ENCODE measurements at places on chromosomes 11 and 22. TPM values are rescaled to one million over a fixed set of nuclear protein-coding genes. Genes with fewer than 3 reads are reported as not detected.

OR2AT4 gene
- not detected for total RNA-seq

DNA sequence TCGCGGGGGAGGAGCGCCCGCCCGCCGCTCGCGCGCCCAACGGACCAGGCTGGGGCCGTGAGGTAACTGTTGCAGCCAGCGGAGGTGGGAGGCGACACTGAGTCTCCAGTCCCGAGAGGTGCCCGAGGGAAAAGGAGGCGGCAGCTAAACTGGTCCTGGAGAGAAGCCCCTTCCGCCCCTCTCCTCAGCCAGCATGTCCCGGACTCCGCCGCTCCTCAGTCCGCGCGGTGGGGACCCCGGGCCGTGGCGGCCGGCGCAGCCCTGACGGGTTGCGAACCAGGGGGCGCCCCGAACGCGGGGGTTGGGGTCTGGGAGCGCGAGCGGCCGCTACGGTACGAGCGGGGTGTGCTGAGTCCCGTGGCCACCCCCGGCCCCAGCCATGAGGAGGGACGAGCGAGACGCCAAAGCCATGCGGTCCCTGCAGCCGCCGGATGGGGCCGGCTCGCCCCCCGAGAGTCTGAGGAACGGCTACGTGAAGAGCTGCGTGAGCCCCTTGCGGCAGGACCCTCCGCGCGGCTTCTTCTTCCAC is at the start of gene PDE3B:
Gene PDE3B, plus strand, starts transcription at position 108 of the 529 bp plus-strand sequence. Its CDS starts 272 bp downstream, at position 380.
- peaks cover 21% of the 10 kb centered on the region for H3K4me1 ChIP-seq
- peak within 1 kb of the TSS; percentile 70 for H3K4me3 ChIP-seq
- no peak within 1 kb of the TSS for H3K27ac ChIP-seq
- peak; percentile 70 for DNase-seq
- no peaks in the 10 kb centered on the region for H3K36me3 ChIP-seq
- peaks cover 34% of the 10 kb centered on the region for H3K27me3 ChIP-seq

DNA sequence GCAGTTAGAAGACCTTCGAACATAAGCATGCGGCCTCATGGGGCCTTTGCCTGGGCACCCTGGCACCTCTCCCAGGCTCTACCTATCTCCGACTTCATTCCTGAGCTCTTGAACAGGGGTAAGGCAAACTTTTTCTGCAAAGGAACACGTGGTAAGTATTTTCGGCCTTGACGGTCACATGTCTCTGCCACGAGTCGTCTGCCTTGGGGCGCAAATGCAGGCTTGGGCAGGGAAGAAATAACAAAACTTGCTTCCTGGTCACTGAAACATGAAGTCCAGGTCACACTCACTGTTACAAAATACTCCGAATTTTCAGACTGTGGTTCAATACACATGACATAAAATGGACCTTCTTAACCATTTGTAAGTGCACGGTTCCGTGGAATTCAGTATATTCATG is 3.4 kb upstream of the ASCL2 start:
- H3K36me3 ChIP-seq = no peaks in the 10 kb centered on the region
- H3K27ac ChIP-seq = no peak overlapping the region
- H3K4me3 ChIP-seq = no peak overlapping the region
- H3K4me1 ChIP-seq = peaks cover 26% of the 10 kb centered on the region
- peaks cover 36% of the 10 kb centered on the region for H3K27me3 ChIP-seq

GRCh38 chr11:74398244-74399159 is at the start of gene PGM2L1:
TSS of gene PGM2L1 (minus strand) at chr11:74398433. CDS start at chr11:74398161, 272 bp downstream.
- H3K36me3 ChIP-seq = no peaks in the 10 kb centered on the region
- H3K27ac ChIP-seq = peak within 1 kb of the TSS; percentile 87
- DNase-seq = peak; percentile 95
- peak within 1 kb of the TSS; percentile 93 for H3K4me3 ChIP-seq

- H3K36me3 ChIP-seq = no peaks in the 10 kb centered on the region
- no peak overlapping the region for H3K4me3 ChIP-seq
- no peak for DNase-seq
These were observed 111.1 kb downstream of the MED15 start for GRCh38 chr22:20618488-20618887.

KLHL35 gene
- total RNA-seq = 0.97 TPM

DNA sequence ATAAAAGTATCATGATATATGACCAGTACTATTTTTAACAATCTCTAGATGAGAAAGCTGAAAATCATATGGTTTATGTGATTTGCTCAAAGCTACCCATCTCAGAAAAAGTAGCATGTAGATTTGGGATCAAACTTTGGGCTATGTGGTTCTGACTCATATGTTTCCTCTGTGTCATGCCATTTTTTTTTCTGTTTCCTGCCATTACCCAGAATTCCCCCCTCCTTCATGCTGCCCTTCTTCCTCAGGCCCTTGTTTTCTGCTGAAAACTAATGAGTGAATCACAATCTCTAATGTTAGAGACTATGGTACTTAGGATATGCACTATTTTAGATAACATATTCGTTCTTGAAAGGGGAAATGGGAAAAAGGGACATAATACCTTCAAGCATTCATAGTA is 80.7 kb downstream of the JRKL start:
- no peak overlapping the region for H3K27ac ChIP-seq
- no peak overlapping the region for H3K4me3 ChIP-seq
- H3K36me3 ChIP-seq = no peaks in the 10 kb centered on the region
- DNase-seq = no peak
- no peaks in the 10 kb centered on the region for H3K27me3 ChIP-seq

TRIM49 gene
- not detected for total RNA-seq

- H3K27ac ChIP-seq = no peak overlapping the region
- H3K4me3 ChIP-seq = no peak overlapping the region
- H3K27me3 ChIP-seq = no peaks in the 10 kb centered on the region
- peaks cover 16% of the 10 kb centered on the region for H3K4me1 ChIP-seq
- H3K36me3 ChIP-seq = no peaks in the 10 kb centered on the region
- no peak for DNase-seq
These were observed 63.0 kb downstream of the PTPRJ start for GRCh38 chr11:48043111-48043990.

- H3K4me1 ChIP-seq = peaks cover 53% of the 10 kb centered on the region
- peak overlapping the region; percentile 50 for H3K4me3 ChIP-seq
- peaks cover 29% of the 10 kb centered on the region for H3K36me3 ChIP-seq
- peak; percentile 80 for DNase-seq
- H3K27ac ChIP-seq = peak overlapping the region; percentile 41
These were observed 4.0 kb downstream of the PHOX2A start for GRCh38 chr11:72239849-72240460.

- no peaks in the 10 kb centered on the region for H3K36me3 ChIP-seq
- no peak overlapping the region for H3K27ac ChIP-seq
- no peak overlapping the region for H3K4me3 ChIP-seq
- DNase-seq = no peak
- H3K4me1 ChIP-seq = peaks cover 23% of the 10 kb centered on the region
- no peaks in the 10 kb centered on the region for H3K27me3 ChIP-seq
These were observed 79.6 kb downstream of the CELSR1 start for GRCh38 chr22:46457502-46458488.

TMEM126A gene
- 17.2 TPM for total RNA-seq

DNA sequence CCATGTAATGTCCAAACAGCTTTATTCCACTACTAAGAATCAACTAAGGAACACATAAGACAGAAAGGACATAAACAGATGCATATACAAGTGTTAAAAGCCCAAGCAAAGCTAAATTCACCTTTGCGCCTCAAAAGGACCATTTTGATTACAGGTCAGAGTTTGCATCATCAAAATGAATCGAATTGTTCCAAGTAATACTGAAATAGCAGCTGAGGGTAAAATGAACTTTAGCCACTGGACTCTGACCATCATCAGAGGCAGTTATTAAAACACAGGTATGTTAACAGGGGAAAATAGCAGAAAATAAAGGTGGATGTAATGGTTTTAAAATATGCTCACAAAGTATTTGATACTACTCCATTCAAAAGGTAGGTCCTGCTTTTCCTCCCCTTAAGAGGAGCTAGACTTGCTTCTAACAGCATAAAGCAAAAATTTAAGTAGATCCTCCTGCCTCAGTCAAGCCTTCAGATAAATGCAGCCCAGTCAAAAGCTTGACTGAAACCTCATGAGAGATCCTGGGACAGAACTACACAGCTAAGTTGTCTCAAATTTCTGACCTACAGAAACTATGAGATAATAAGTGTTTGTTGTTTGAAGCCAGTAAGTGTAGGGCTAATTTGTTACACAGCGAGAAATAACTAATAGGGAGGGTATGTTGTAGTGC is 35.4 kb downstream of the RBFOX2 start:
- H3K4me3 ChIP-seq = no peak overlapping the region
- no peak overlapping the region for H3K27ac ChIP-seq
- no peaks in the 10 kb centered on the region for H3K36me3 ChIP-seq
- no peak for DNase-seq

RAG1 gene
- 0.23 TPM for total RNA-seq

DNA sequence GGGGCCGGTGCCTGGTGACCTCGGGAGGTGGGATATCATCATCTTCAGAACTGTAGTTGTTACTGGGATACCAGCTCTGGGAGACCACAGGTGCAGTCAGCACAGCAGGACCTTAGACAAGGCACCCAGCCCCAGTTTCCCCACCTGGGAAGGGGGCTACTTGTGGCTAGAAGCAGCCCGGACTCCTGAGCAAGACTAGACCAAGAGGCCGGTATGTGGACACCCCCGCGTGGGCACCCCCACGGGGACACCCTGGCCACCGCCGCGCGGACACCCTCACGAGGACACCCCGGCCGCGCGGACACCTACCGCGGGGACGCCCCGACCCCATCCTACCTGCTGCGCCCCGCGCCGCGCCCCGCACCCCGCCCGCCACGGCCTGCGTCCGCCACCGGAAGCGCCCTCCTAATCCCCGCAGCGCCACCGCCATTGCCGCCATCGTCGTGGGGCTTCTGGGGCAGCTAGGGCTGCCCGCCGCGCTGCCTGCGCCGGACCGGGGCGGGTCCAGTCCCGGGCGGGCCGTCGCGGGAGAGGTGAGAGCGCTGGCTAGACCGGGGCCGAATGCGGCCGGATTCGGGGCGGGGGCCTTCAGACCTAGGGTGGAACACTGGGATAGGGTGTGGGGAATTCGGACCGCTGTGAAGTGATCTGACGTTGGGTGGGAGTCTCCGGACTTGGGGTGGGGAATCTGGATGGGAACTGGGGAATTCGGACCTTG is at the start of the genes COMT and TXNRD2:
Gene COMT, plus strand, starts transcription at position 408 of the 718 bp plus-strand sequence. CDS start 20,755 bp downstream, outside the sequence.
Gene TXNRD2, minus strand, starts transcription at position 454 of the 718 bp plus-strand sequence. Its CDS starts 15 bp downstream, at position 439.
- H3K27me3 ChIP-seq = no peaks in the 10 kb centered on the region
- H3K36me3 ChIP-seq = no peaks in the 10 kb centered on the region
- peaks cover 35% of the 10 kb centered on the region for H3K4me1 ChIP-seq
- no peak for DNase-seq

- H3K36me3 ChIP-seq = no peaks in the 10 kb centered on the region
- no peak overlapping the region for H3K4me3 ChIP-seq
- H3K4me1 ChIP-seq = peaks cover 28% of the 10 kb centered on the region
- DNase-seq = no peak
- H3K27ac ChIP-seq = no peak overlapping the region
- H3K27me3 ChIP-seq = peaks cover 27% of the 10 kb centered on the region
These were observed 3.0 kb downstream of the WNT11 start for GRCh38 chr11:76203131-76203925.

DNA sequence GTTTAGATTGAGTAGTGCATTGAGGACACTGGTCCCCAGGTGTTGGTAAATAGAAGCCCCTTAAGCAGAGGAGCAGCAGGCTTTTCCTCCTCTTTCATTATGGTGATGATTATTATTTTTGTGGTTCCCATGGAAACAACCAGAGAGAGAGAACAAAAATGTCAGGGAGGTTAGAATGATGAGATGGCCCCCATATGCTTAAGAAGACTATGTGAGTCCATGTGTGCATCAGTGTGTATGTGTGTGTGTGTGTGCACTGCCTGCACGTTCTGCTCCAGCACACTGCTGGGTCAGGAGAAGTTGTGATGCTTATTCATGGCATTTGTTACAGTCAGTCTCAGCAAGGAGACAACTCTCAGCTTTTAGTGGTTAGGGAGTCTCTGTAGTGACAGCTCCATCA is 724.2 kb downstream of the NTM start:
- H3K4me1 ChIP-seq = no peaks in the 10 kb centered on the region
- no peak overlapping the region for H3K27ac ChIP-seq
- H3K36me3 ChIP-seq = no peaks in the 10 kb centered on the region
- DNase-seq = no peak

GRCh38 chr11:100752371-100753171 is 65.5 kb downstream of the ARHGAP42 start:
- DNase-seq = no peak
- no peak overlapping the region for H3K4me3 ChIP-seq
- no peaks in the 10 kb centered on the region for H3K27me3 ChIP-seq
- peaks cover 24% of the 10 kb centered on the region for H3K4me1 ChIP-seq

HRAS gene
- 105 TPM for total RNA-seq

Data from suprapubic skin (tissue), 4 donors.